H1 (cell line): ENCODE measurements at places on chromosomes 16 and 17.

GRCh38 chr17:27991462-27991993, 50.9 kb upstream of the NLK start:
- no peak overlapping the region for H3K27ac ChIP-seq
- DNase-seq: no peak
- H3K4me1 ChIP-seq: peaks cover 2% of the 10 kb centered on the region; the same call in 1 of the 2 replicates
- no peaks in the 10 kb centered on the region for H3K27me3 ChIP-seq
- H3K4me3 ChIP-seq: no peak overlapping the region
- H3K36me3 ChIP-seq: no peaks in the 10 kb centered on the region

DNA sequence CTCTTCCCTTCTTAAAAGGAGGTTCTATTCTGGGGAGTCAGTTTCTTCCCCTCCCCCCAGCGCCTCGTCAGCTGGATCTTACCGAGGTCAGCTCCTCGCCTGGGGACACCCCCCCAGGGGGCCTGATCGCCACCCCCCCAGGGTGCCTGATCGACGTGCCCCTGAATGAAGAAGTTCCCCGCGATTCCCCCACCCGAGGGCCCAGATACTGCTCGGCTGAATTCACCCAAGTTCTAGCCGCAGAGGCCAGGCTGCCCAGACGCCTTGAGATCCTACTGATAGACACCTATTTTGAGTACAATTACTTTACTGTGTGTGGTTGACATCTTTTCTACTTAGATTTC, 1.4 kb downstream of the RAB11FIP3 start:
- H3K36me3 ChIP-seq: no peaks in the 10 kb centered on the region
- no peak overlapping the region for H3K27ac ChIP-seq
- H3K4me1 ChIP-seq: peaks cover 15% of the 10 kb centered on the region; the same call in 1 of the 2 replicates
- peak overlapping the region; percentile 66 for H3K4me3 ChIP-seq
- H3K27me3 ChIP-seq: peaks cover 33% of the 10 kb centered on the region

DNA sequence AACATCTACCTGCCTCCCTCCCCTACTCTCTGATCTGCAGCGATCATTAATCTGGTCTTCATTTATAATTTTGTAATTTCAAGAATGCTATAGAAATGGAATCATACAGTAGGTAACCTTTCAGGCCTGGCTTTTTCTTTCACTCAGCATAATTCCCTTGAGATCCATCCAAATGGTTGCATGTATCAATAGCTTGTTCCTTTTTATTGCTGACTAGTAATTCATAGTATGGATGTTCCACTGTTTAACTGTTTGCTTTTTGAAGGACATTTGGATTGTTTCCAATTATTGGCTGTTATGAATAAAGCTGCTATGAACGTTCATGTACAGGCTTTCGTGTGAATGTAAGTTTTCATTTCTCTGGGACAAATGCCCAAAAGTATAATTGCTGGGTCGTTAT, 125.2 kb downstream of the USP31 start:
- no peaks in the 10 kb centered on the region for H3K27me3 ChIP-seq
- no peak for DNase-seq
- no peaks in the 10 kb centered on the region for H3K4me1 ChIP-seq
- H3K27ac ChIP-seq: no peak overlapping the region
- H3K36me3 ChIP-seq: no peaks in the 10 kb centered on the region

DNA sequence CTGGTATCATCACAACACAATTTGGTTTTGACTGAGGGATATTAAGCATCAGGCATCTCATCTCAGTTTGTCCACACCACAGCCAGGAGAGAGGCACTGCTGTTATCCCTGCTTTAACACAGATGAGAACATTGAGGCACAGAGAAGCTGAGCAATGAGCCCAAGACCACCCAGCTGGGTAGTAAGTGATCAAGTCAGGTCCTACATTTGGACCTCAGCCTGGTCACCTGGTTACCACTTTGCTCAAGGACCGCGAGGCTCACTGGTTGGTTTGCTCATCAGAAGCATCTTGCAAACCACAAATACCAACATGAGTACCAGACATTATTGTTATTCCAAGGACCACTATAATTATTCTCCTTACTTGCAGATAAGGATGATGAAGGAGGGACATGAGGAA, 245.5 kb downstream of the CBLN1 start:
- no peak for DNase-seq
- H3K27ac ChIP-seq: no peak overlapping the region

DNA sequence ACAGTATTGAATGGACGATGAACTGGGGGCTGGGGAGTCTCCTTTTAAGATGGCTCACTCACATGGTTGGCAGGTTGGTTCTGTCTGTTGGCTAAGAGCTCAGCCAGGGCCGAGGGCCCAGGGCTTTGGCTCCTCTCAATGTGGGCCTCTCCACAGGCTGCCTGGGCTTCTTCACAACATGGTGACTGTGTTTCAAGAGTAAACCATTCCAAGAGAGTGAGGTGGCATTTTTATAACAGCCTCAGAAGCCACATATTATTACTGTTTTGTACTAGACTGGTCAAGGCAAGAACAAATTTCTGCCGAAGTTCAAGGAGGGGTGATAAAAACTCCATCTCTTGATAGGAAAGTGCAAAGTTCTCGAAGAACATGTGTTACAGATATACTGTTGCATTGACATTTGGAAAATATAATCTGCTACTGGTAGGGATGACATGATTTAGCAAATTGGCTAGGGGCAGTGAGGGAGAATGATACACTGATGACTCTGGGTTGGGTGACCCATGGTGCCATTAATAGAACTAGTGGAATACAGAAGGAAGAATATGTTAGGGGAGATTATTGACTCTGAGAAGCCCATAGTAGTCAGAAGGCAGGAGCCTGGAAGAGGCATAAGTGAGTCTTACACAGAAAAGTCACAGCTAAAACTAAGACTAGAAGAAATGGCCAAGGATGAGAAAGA, 13.7 kb downstream of the KRABD2 start:
- H3K4me3 ChIP-seq: no peak overlapping the region
- no peaks in the 10 kb centered on the region for H3K4me1 ChIP-seq
- H3K27me3 ChIP-seq: no peaks in the 10 kb centered on the region
- no peaks in the 10 kb centered on the region for H3K36me3 ChIP-seq
- H3K27ac ChIP-seq: no peak overlapping the region

DNA sequence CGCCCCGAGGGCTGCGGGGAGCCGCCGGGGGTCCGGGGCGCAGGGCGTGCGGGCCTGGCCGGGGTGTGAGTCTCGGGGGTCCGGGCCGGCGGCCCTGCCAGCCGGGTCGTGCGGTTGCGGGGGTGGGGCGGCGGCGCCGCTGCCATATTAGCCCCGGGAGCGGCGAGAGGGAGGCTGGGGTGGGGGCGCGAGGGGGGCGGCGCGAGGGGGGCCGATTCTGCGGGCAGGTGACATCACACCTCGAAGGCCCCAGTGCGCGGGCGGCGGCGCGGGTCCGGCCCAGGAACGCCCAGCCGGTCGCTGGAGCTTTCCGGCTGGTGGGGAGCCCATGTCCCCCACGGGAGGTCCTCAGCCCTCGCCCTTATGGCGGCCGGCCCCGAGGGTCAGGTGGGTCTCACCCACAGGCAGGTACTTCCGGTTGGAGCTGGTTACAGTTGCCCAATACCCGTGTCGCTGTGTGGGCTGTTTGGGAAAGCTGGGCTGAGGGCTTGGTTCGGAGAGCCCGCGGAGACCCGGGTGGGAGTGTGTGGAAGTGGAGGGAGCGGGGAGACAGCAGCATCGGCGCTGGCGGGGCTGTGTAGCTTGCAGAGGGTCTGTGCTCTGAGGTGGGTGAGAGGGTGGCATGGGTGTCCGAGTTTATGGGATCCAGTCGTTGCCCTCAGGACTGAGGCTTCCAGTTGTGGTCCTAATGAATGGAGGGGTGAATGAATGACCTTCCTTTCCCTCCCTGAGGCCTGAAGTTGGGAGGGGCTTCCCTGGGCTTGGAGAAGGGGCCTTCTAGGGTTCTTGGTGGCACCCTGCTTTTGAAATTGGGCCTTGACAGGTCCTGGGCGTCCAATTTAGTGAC, 804 bp downstream of the ATP6V0C start:
- H3K36me3 ChIP-seq: no peaks in the 10 kb centered on the region
- peak overlapping the region; percentile 79 for H3K4me3 ChIP-seq
- DNase-seq: no peak
- peaks cover 4% of the 10 kb centered on the region for H3K4me1 ChIP-seq

- H3K27ac ChIP-seq: no peak overlapping the region
- H3K4me1 ChIP-seq: peaks cover 8% of the 10 kb centered on the region
- no peaks in the 10 kb centered on the region for H3K27me3 ChIP-seq
- no peaks in the 10 kb centered on the region for H3K36me3 ChIP-seq
These were observed 2.1 kb upstream of the MFSD6L start for GRCh38 chr17:8801135-8801840.

- peaks cover 38% of the 10 kb centered on the region for H3K36me3 ChIP-seq
- H3K4me1 ChIP-seq: no peaks in the 10 kb centered on the region
- no peak for DNase-seq
- H3K27ac ChIP-seq: no peak overlapping the region
These were observed 4.3 kb upstream of the HSF5 start for GRCh38 chr17:58492238-58493121.

- H3K27ac ChIP-seq: no peak overlapping the region
- H3K4me1 ChIP-seq: no peaks in the 10 kb centered on the region
- DNase-seq: no peak
- no peaks in the 10 kb centered on the region for H3K27me3 ChIP-seq
- peaks cover 10% of the 10 kb centered on the region for H3K36me3 ChIP-seq
- no peak overlapping the region for H3K4me3 ChIP-seq
These were observed 110.4 kb downstream of the SPAG9 start for GRCh38 chr17:51010173-51010675.

- DNase-seq: no peak
- H3K27me3 ChIP-seq: no peaks in the 10 kb centered on the region
- H3K4me1 ChIP-seq: peaks cover 2% of the 10 kb centered on the region
- no peaks in the 10 kb centered on the region for H3K36me3 ChIP-seq
- H3K27ac ChIP-seq: no peak overlapping the region
These were observed 161.1 kb upstream of the TBX2 start for GRCh38 chr17:61238455-61238933.

DNA sequence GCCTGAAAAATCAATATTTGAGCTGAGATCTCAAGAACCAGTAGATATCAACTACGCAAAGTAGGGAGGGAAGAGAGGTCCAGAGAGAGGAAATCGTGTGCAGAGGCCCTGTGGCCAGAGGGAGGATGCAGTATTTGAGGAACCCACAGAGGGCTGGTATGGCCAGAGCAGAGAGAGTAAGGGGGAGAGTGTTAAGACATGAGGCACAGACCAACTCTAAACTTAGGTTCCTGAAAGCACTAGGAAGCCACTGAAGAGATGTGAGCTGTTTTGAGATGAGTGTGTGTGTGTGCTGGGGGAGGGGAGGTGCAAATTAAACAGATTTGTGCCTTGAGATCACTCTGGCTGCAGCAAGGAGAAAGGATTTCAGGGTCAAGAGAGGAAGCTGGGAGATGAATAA, 10.9 kb downstream of the SLC13A2 start:
- peaks cover 3% of the 10 kb centered on the region for H3K4me1 ChIP-seq
- no peaks in the 10 kb centered on the region for H3K36me3 ChIP-seq
- DNase-seq: no peak

DNA sequence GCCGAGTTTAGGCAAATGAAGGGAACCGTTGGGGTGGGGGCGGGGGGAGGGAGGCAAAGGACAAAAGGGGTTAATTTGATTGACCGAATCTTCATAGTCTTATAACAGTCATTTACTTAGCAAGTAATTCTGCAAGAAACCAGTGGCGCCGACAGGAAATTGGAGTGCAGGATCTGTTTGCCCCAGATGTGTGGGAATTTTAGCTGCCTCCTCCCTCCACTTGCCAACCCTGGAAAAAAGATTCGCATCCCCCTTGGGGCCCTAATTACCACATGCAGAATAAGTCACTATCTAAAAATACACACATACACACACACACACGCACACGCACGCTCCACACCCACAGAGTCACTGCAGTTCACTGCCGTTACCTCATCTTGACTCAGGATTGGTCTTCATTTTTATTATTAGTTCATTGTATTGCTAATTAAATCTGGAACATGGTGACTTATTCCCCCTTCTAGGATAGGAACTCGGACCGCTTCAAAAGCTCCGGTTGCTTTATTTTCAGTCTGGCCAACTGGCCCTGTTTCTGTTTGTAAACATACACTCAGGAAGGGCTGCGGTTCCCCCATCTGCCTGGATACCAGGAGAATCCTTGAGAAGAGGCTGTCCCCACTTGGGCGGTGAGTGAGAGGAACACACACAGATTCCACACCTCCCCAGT, 241.6 kb upstream of the SALL1 start:
- H3K36me3 ChIP-seq: no peaks in the 10 kb centered on the region
- H3K4me1 ChIP-seq: peaks cover 18% of the 10 kb centered on the region
- H3K27ac ChIP-seq: peak overlapping the region; percentile 45
- H3K27me3 ChIP-seq: no peaks in the 10 kb centered on the region
- no peak for DNase-seq
- no peak overlapping the region for H3K4me3 ChIP-seq

DNA sequence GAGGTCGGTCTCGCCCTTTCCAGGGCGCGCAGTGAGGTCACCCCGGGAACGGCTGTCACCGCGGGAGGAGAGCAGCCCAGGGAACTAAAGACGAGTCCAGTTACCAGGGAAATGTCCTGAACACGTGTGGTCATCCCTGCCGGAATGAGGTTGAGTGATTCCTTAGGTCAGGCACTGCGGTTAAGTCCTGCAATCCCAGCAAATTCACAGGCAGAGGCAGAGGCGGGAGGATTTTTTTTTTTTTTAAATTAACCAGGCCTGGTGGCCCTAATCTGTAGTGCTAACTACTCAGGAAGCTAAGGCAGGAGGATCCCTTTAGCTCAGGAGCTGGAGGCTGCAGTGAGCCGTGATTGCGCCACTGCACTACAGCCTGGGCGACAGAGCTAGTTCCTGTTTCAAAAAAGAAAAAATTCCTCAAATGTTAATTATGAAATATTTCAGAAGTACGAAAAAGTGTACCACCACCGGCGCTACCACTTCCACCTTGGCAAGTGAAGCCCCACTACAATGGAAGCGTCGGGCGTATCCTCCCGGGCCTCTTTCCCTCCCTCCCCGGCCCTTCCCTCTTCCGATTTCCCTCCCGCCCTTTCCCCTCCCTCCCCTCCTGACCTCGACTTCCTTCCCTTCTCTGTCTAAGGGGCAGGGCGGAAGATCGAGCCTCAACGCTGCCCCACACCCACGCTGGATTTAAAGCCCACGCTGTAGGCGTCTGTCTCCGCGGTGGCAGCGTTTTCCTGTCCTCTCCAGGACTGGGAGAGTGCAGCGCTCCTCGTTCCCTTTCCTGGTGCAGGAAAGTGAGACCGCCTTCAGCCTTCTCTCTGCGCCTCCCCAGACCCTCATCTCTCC, 27.3 kb downstream of the SLFN11 start:
- H3K36me3 ChIP-seq: no peaks in the 10 kb centered on the region
- peak overlapping the region; percentile 78 for H3K4me3 ChIP-seq
- no peaks in the 10 kb centered on the region for H3K4me1 ChIP-seq

DNA sequence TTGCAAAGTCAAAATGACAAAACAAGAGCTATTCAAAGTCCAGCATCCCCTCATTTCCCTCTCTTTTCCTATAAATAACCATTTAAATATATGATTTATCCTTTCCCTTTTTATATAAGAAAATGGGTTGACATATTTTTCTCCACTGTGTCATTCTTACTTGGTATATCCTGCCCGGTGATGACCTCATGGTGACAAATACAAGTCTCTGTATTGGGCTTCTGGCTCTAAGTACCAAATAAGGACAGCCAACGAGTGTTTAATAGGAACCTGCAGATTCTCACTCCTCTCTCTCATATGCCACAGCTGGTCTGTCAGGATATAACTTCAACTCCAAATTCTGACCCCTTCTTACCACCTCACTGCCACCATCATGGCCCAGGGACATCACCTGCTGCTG, 25.5 kb upstream of the CBLN1 start:
- no peak for DNase-seq
- no peak overlapping the region for H3K27ac ChIP-seq
- no peak overlapping the region for H3K4me3 ChIP-seq
